ENCODE measurements at places on chromosomes 1 and 21.

GRCh38 chr1:185045814-185046492 lies 595 bp downstream of the RNF2 start:
- peak; percentile 10 for DNase-seq

GRCh38 chr1:160789702-160790611 lies 6.0 kb upstream of the LY9 start:
- DNase-seq = no peak

DNA sequence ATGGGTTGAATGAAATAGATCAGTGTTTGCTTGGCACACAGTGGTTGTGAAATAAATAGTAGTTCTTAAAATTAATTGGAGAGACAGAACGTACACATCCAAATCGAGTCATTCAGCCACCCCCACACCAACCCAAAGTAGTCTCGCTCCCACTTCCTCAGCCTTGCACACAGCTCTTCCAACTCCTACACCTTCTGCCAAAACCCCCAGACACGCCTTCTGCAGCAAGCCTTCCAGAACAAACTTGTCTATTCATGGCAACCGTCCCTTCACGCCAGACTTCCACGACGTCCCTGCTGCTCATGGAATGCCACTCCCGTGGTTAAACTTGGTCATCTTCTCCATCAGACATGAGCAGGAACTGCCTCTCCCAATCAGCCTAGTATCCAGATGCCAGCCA lies 37.5 kb upstream of the RD3 start:
- no peak for DNase-seq

DNA sequence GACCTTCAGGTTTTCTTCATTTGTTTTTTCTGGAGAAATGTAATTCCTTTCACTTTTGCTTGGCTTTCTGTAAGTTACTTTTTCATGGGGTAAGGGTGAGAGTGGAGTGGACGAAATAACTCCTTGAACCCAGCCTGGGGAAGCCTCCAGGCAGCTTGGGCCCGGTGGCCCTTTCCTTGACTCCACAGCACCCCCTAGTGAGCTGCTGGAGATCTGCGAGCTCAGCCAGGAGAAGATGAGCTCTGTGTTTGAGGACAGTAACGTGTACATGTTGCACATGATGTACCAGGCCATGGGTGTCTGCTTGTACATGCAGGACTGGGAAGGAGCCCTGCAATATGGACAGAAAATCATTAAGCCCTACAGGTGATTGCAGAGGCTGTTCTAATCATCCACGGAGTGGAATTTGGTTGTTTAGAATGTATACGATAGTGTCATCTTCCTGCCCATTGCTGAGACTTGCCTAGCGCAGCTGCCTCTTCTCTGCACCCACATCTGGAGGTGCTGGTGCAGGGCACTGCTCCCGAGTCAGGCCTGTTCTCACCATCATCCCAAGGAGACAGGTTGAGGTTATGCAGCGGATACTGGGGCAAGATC lies 51.0 kb downstream of the SMYD2 start:
- peak; percentile 15 for DNase-seq

DNA sequence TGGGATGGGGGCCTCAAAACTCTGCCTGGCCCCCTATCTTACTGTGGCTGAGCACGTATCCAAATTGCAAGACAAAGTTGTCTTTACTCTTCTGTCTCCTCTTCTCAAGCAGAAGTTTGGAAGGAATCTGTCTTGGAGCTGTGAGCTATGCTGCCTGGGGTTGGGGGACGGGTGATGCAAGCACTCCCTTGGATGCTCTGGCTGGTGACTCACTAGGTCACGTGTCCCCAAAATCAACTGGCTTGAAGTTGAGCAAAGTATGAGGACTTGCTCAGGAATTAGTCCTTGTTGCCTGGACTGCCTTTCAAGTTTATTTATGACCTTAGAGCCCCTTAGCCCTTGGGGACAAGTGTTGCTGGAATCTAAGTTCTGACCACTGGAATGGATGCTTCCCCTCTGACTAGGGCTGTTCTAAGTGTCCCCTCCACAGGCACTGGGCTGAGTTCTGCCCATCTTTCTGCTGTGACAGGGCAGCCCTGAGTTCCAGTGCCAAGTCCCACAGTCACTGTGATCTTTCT lies 269.5 kb downstream of the HHAT start:
- DNase-seq = no peak

- DNase-seq = no peak
Measured at GRCh38 chr1:234197839-234198238, 175.4 kb upstream of the COA6 start.

DNA sequence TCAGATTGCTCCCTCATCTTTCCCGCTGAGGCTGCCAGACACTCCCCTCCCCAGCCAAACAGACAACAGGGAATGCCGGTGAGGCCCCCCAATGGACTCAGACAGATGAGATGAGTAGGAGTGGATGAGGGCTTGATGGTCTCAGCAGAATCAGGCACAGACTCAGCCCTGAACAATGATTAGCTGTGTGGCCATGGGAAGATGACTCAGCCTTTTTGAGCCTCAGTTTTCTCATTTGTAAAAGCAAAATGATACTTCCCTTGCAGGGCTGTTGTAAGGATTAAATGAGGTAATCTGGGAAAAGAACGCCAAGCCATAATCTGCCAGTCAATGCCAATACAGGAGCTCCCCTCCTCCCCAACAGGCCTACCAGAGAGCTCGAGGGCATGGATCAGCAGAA lies 12.4 kb downstream of the C1orf198 start:
- no peak for DNase-seq

DNA sequence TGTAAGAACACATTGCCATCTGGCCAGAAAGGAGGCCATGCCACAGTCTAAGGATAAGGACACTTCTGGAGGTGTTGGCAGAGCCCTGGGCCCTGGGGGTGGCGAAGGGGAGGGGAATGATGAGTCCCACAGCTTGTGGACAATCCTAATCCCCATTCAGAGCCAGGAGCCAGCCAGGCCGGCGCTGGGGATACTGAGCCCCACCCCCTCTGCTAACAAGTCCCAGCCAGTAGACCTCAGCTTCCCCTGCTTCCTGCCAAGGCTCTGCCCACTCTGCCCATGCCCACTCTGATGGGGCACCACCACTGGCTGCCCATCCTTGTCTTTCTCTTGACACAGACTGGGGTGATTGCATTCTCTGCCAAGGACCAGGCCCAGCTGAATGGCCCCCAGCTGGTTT lies 71.9 kb downstream of the NAV1 start:
- no peak for DNase-seq

DNA sequence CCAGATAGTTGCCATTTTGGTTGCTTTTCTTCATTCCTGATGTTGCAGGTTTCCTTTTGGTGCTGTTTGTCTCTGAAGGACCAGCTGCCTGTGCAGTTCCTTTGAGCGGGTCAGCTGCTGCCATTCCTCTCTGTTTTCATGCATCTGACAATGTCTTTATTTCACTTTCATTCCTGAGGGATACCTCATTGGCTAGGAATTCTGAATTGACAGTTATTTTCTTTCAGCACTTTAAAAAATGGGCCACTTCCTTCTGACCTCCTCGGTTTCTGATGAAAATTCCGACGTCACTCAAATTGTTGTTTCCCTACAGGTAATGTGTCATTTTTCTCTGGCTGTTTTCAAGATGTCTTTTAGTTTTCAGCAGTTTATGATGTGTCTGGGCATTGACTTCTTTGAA lies 24.8 kb downstream of the CCSAP start:
- DNase-seq = no peak

DNA sequence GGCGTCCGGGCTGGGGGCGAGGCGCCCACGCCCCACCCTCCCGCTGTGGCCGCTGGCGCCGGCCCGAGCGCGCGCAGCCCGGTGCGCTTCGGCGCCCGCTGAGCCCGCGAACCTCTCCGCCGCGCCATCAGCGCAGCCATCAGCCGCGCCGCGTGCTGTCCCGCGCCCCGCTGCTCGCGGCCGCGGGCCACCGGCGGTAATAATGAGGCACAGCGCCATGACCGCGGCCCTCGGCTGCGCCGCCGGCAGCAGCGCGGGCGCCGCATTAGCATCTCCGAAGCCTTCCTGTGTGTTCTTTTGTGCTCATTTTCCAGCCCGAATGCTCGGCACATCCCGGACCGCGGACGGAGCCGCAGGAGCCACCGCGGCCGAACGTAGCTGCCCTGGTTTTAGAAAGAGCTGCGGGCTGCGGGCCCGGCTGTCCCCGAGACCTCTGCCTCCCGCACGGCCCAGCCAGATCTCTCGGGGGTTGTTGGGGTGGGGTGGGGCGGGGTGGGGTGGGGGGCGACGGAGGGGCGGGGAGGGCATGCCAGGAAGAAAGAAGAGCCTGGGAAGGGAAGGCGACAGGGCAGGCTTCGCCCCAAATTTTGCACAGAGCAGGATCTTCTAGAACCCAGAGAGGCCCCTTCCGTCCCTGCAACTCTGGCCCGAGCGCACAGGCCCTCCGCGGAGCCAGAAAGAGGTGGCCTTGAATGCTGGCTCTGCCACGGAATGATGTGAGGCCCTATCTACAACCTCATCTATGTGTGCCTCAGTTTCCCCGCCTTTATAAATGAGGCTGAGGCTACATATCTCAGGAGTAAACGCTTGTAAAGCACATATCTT lies 55.3 kb downstream of the RRAGC start:
- DNase-seq = no peak

GRCh38 chr1:183885142-183885735 lies 80.3 kb downstream of the RGL1 start:
- no peak for DNase-seq
